ENCODE measurements at places on chromosomes 5 and 9. TPM values are rescaled to one million over a fixed set of nuclear protein-coding genes. Genes with fewer than 3 reads are reported as not detected.

GRCh38 chr5:38253759-38254158 lies 4.6 kb upstream of the EGFLAM start:
- no peak for DNase-seq

DNA sequence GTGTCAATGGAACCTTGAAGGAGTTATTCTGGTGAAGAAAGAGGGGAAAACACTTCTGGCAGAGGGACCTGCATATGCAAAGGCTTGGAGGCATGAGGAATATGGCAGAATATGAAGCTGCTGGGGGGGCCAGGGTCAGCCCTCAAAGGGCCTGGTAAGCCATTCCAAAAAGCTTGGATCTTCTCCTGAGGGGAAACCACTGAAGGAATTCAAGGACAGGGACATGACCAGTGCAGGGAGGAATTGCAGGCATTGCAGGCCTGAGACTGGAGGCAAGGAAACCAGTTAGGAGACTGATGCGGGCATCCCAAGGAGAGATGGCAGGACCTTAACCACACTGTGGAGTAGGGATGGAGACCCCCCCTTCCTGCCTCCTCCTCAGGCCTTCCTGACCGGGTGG lies 21.4 kb downstream of the ENHO start:
- DNase-seq: no peak

GRCh38 chr9:93869088-93869487 lies 86.1 kb downstream of the BARX1 start:
- no peak for DNase-seq

DNA sequence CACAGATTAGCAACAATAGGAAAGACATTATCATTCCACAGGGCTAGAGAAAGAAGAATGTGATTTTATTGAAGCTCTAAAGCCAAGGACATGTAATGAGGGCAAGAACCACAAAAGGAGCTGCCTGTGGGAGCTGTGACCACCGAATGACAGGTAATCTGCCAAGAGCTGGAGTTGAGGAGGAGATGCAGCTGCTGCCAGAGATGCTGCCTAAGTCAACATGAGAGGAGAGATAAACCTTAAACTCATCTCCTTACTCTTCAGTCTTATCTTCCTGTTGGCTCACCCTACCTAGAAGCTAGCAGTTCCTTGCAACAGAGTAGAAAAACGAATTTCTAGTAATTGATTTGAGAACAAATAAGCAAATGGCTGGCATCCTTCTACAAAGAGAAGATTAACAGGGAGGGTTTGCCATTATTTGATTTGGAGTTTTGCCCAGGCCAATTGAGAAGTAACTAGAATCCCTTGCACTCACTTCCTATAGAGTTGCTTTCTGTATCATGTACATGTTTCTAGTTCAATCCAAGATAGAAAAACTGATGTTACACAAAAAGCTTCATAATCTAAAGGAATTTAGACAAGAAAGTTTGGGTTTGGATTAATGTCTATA lies 539.2 kb downstream of the TLE1 start:
- DNase-seq: no peak

- DNase-seq: no peak
Measured at GRCh38 chr5:173001229-173001841, 17.8 kb downstream of the ATP6V0E1 start.

LECT2 gene
- 0.60 TPM for polyA plus RNA-seq

TMEM215 gene
- not detected for polyA plus RNA-seq

DNA sequence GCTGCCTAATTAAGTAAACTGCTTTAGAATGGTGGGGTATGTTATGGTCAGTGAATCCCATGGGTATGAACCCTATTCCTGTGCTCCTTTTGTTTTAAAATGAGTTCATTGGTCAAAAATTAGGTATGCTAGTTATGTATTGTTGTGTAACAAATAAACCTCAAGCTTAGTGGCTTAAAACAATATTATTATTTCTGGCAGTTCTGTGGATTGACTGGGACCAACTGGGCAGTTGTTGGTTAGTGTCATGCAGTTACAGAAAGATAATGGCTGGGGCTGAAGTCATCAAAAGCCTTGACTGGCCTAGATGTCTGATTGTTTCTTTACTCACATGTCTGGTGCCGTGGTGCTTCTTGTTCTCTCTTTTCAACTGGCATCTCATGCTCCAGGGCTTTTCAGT lies 8.9 kb upstream of the PTAR1 start:
- no peak for DNase-seq

CYLC2 gene
- polyA plus RNA-seq: not detected

DNA sequence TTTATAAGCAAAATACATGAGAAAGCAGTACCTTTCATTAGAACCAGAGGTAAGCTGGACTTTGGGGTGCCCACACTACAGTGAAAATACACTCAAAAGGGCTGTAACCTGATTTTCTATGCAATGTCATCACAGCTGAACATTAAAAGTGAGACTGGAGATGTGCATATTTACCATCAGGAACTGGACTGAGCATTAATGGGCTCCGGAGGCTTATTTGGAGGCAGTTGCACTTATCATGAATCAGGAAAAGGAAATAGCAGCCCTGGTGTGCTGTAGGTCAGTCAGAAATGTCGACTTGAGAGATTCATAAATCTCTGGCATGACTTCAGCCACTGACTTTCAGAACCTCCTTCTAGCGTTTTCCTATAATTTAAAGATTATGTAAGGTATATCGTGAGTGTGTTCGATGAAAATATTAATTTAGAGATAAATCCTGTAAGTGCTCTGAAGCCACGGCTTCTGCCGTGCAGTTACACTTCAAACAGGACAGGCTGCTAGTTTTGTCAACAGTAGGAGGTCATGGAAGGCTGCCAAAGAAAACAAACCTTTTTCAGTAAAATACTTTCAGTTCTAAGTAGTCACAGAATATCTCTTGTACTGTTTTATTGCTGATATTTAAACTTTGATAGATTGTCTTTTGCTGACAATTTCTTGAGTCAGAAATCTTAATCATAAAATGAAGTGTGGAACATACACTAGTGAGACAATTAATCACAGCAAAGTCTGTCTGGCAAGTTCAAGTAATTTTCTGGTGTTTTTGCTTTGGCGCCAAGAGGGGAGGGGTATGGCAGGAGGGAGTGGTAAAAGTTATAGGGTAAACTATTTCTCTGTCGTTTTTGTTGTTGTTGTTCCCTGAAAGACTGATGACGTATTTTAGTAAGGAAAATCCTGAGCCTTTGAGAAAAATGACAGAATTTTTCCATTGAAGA lies 939.7 kb downstream of the NR2F1-AS1 start:
- DNase-seq: peak; percentile 50

- DNase-seq: no peak
Measured at GRCh38 chr9:135969064-135969683, 8.0 kb upstream of the UBAC1 start.

Data from SK-N-SH (cell line).